Stromal cell of bone marrow (primary cell): ENCODE measurements at places on chromosomes 3 and 15.

- no peak for DNase-seq
These were observed 115.8 kb downstream of the FBXL22 start for GRCh38 chr15:63712828-63713520.

- DNase-seq, result no peak
These were observed 4.9 kb upstream of the TBC1D5 start for GRCh38 chr3:17747174-17747889.

DNA sequence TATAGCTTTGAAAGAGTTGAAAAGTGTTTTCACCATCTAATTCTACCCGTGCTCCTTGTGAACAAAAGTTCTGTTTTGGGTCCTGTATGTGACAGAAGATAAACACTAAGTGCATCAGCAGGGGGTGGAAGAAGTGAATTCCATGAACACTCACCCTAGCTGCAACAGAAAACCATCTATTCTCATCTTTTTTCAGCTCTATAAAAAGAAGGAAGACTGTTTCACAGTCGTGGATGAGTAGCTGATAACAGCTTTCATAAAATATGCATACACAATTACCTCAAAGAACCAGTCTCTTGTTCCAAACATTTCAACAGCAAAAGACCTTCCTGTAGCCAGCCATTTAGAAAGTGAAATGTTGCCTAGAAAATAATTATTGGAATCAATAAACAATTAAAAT lies 281.7 kb upstream of the RASGRP1 start:
- DNase-seq, result no peak

- no peak for DNase-seq
These were observed 43.8 kb downstream of the NEK10 start for GRCh38 chr3:27325419-27325818.

DNA sequence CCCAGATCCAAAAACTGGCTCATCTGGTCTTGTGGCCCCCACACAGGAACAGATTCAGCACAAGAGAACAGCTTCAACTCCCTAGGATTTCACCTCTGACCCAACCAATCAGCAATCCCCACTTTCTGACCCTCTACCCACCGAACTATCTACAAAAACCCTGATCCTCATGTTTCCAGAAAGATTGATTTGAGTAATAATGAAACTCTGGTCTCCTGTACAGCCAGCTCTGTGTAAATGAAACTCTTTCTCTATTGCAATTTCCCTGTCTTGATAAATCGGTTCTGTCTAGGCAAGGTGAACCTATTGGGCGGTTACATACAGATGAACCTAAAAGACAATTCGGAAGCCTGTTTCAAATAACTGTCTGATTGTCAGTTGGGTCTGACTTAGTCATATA lies 847.6 kb upstream of the ALCAM start:
- DNase-seq, result no peak
